ENCODE measurements at places on chromosomes 12 and 14.
A peak's percentile ranks its signal among the peaks of the same experiment; 100 is the strongest.

DNA sequence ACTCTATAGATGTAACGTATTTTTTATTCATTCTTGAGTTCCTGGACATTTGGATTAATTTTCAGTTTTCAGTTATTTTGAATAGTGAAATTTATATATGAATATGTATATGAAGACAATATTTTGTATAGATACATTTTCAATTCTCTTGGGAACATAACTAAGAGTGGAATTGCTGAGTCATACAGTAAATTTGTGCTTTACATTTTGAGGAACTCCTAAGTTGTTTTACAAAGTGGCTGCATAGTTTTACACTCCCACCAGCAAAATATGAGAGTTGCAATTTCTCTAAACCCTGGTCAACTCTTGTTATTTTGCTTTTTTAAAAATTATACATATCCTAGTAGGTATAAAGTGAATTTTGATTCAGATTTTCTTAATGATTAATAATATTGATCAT is 1838.6 kb upstream of the SEL1L start:
- no peak for DNase-seq

DNA sequence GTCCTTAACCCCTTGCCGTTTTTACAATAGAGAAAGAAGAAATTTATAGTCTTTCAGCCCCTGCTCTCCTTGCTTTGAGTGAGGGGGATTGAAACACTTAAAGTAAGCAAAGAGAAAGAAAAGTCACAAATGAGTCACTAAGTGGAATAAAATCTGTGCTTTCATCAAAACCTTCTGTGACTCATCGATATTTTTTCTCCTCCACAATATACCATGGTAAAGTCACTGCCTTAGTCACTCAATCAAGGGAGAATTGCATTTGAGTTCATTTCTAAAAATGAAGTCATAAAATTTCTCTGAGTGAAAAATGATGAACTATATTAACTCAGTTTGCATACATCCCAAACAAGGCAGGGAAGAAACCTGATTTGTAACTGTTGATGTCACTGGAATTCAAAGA is 470.3 kb downstream of the FOXG1 start:
- DNase-seq: peak; percentile 91

- no peak for DNase-seq
These were observed 45.3 kb downstream of the FRS2 start for GRCh38 chr12:69515394-69515930.

- DNase-seq: peak; percentile 10
These were observed 150.4 kb downstream of the KSR2 start for GRCh38 chr12:117818400-117818799.

- DNase-seq: no peak
These were observed 123.7 kb downstream of the KIF21A start for GRCh38 chr12:39319180-39319579.

DNA sequence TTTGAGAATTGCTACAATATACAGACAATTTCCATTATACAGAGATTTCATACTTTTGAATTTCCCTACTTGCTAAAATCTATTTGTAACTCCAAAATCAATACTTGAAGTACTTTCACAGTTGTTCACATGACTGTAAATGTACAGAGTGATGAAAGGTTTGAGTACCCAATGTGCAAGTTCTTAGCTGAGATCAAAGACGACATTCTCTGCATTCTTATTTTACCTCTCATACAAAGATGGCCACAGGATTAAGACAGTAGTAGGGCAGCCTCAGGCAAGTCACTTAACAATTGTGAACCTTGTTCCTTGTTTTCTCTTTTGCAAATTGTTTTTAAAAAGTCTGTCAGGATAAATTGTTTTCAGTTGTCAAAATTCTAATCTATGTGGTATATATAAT is 255.9 kb upstream of the KITLG start:
- DNase-seq: peak; percentile 8

- no peak for DNase-seq
These were observed 19.7 kb downstream of the ASPG start for GRCh38 chr14:104105071-104105821.

DNA sequence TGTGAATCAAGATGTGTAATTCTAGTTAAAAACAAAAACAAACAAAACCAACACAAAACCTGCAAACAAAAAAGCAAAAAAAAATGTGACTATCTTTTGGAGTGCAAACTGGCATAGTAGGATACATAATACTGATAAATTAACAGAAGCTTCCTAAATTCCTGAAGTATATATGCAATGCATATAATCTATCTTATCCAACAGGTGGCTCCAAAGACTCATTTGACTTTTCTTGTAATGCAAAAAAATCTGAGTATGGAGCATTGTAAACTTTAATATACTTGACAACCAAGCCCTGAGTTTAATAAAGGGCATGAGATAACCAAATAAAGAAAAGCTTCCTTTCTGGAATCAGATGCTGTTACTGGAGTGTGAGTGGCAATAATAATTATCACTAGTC is 1003.6 kb downstream of the FSCB start:
- DNase-seq: peak; percentile 45

GRCh38 chr14:101055106-101055662 is 151.7 kb upstream of the RTL1 start:
- peak; percentile 62 for DNase-seq

DNA sequence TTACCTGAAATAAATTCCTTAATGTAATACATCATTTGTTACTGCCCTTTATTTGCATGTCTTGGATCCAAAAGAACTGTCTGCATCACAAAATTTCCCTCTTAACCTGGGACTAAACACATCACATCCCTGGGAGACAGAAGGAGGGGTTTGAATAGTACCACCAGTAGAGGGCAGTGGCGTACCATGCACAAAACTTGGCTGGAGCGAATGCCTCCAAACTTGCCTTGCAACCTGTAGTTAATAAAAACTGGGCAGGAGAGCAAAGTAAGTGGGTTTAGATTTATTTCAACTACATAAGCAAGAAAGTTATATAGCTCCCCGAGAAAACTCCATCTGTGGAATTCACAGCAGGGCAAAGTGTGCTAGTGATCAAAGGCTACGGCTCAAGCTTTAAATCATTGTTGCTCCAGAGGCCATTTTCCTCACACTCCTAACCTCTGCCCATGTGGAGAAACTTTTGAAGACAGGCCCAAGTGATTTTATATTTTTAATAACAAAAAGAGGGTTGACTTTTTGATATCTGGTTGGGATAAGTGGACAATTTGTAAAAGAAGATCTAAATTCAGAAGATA is 1176.7 kb upstream of the SEL1L start:
- peak; percentile 69 for DNase-seq

GRCh38 chr14:104317492-104317805 is 179.1 kb downstream of the KIF26A start:
- DNase-seq: no peak

DNA sequence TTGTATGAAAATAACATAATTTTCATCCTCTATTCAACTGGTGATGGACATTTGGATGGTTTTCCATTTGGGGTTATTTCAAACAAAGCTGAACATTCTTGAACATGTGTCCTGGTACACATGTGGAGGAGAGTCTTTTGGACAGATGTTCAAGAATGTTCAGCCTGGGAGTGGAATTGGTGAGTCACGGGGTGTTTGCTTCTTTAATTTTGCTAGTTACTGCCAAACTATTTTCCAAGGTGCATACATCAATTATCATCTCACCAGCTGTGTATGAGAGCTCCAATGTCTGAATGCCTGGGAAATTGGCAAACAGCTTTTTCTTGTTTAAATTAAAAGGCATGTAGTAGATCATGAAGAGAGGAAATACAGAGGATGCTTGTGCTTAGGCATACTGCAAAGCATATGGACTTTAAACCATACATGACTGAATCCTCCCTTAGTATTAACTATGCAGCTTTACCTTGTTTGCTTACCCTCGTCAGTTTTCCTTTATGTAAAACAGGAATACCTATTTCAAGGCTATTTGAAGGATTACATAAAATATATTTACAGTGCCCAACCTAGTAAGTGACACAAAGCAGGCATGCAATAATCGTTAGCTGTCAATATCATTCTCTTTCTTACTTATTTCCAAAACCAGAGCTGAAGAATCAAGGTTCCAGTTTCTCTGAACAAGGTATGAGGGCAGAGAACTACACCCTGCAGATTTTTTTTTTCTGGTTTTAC is 152.1 kb downstream of the ITPR2 start:
- no peak for DNase-seq

DNA sequence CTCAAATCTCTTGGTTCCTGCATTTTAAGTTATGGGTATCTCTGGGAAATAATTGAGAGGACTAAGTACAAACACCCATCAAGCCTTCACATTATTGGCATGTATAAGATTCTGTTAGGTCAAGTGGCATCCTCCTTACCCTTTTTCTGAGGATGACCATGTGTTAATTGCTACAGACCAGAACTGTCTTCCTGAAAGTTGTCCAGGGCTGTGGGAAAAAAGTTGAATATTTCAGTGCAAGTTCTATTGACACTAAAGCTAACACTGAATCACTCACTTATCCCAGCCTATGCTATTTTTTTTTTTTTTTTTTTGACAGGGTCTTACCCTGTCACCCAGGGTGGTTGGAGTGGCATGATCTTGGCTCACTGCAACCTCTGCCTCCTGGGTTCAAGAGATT is 130.1 kb upstream of the HIF1A start:
- DNase-seq: peak; percentile 63

GRCh38 chr12:120010661-120011230 is 21.7 kb downstream of the BICDL1 start:
- DNase-seq: no peak

DNA sequence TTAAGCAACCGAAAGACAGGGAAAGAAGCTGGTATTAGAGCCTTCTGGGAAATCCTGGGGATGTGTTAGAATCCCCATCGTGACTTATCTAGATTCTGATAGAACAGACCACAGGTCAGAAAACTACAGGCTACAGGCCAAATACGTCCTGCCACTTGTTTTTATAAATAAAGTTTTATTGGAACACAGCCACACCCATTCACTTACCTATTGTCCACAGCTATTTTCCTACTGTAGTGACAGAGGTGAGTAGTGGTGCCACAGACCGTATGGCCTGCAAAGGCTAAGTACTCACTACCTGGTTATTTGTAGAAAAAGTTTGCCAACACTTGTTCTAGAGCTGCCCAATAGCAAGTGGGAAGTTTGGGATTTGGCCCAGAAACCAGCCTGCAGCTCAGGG is 53.8 kb downstream of the HRK start:
- no peak for DNase-seq

- no peak for DNase-seq
These were observed 46.9 kb downstream of the COCH start for GRCh38 chr14:30921305-30921704.

- no peak for DNase-seq
These were observed 91.4 kb downstream of the SUDS3 start for GRCh38 chr12:118467641-118468305.

GRCh38 chr14:53016919-53017318 is 66.1 kb upstream of the FERMT2 start:
- no peak for DNase-seq

DNA sequence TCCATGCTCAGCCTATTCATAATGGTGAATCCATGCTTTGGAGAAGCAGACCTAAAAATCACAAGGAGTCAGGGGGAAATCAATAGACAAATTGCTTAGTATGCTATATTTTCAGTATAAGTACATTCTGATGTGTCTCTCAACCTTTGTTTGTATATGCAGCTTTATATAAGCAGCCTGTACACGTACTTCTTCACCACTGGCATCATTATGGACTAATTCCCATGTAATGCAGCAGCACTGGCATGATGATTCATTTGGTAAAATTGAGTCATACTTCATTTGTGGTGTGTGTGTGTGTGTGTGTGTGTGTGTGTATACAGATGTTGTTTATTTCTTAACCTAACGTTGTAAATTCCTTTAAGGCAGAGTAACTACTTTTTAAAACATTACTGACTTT is 10.9 kb downstream of the DCP1B start:
- DNase-seq: peak; percentile 86

DNA sequence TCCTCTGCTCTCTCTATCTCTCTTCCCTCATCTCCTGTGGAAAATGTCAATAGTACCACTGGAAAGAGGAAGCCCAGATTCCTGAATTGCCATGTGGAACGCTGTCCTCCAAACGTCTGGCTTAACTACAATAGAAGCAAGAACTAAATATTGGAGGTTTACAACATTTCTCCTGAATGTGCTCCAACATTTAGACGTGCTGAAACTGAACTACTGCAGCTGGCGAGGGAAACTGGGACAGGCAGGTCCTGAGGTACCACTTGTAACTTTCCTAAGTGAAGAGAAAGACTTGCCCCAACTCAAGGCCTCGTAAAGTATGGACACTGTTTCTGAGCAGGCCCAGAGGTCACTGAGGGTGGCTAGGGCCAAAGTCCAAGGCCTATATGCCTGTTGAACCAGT is 187.7 kb downstream of the NTF3 start:
- no peak for DNase-seq

GRCh38 chr12:25997201-25997963 is 38.9 kb downstream of the RASSF8 start:
- peak; percentile 100 for DNase-seq

DNA sequence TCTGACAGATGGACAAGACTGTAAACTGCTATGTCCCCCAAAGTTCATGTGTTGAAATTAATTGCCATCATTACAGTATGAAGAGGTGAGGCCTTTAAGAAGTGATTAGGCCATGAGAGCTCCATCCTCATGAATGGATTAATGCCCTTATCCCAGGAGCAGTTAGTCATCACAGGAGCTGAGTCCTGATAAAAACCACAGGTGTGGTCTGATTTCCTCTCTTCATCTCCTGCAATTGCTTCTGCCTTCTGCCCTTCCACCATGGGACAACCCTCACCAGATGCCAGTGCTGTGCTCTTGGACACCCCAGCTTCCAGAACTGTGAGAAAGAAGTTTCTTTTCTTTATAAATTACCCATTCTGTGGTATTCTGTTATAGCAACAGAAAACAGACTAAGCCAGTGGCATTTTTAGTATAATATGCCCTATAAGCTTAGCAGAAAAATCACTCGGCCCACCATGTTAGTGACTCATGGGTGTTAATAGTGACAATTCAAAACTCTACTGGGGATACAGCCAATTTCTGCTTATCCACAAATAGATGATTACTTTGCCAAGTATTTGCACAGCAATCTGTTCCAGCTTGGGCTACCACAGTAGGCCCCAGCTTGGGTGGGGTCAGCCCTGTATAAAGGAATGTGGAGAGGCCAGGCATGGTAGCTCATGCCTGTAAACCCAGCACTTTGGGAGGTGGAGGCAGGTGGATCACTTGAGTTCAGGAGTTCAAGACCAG is 129.0 kb upstream of the BCL2L14 start:
- DNase-seq: peak; percentile 92

DNA sequence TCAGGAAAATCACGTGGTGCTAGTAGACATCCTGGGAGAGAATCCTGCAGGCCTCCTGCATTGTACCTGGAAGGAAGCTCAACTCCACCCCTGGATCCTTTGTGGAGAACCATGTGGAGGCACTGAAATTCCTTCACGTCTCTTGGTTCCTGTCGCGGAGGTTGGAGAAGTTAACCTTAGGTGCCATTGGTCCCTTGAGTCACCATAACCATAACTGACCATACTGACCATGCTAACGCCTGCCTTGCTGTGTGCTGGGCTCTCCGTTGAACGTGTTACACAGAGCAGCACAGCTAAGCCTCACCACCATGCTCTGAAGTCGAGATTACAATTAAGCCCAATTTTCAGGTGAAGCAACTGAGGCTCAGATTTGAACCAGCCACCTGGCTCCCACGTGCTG is 18.6 kb downstream of the C14orf132 start:
- no peak for DNase-seq
